ENCODE measurements at places on chromosomes 5 and 9.

DNA sequence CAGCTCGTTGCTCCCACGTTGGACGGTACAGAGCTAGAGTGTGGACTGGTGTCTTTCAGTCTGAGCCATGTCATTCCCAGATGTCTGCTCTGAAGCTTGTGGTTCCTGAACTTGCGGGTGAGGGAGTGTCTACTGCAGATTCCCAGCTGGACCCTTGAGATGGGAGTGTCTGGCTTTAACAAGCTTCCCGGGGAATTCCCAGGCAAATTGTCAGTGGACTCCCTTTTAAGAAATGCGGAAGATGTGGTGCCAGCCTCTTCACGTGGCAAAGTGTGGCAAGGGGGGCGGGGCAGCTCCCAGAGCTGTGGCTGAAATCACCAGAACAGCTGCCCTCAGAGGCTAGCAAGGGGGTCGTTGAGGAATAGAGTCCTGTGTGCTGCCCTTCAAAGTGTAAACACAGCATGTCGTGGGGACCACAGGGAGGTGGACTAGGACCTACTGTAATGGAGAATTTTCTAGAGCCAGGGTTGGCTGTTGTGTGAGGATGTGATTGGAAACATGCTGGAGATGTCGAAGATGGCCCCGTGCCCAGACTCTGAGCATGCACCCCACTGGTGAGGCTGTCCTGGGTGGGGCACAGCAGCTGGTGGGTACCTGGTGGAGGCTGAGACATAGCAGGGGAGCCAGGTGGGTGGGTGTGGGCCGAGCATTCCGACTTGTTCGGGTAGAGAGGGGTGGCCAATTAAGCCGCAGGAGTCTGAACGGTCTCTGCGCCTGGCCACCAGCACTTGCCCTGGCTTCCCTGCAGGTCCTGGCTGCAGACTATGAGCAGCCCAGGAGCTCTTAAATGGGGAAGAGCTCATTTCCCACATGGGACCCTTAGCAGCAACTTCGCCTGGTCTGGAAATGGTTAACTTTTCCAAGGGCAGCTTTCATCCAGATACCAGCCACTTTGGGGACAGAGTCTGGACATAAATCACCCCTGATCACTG is 37.4 kb downstream of the PRRX2 start:
- peak; percentile 71 for DNase-seq

DNA sequence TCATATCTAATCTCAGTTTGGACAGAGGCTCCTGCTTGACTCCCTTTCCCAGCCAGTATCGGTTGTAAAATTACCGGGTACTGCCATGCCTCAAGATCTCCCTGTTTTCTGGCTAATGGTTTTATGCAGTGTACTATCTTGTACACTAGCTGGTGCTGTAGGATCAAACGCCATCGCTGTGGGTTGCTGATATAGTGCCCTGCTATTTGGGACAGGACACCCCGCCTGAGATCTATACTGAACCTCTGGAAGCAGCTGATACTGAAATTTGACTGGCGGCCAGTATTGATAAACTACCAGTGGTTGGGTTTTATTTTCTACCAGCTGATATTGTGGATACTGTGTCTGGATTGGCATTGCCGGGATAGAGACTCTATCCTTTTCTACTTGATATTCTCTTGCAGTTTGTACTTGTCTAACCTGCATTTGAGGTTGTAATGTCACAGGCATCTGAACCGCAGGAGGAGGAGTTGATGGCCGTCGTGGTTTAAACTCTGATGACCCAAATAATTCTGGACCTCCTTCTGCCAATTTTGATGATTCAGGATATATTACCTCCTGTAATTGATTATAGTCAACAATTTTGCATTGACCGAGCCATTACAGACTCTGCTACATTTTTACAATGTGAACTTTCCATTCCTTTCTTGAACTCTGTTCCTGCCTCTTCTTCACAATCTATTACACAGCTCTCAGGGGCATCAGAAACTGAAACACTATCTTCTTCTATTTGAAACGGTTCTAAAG is 112.5 kb upstream of the LARP1 start:
- DNase-seq = peak; percentile 32

- peak; percentile 9 for DNase-seq
These were observed 1.9 kb upstream of the FBXO38 start for GRCh38 chr5:148381906-148382305.

DNA sequence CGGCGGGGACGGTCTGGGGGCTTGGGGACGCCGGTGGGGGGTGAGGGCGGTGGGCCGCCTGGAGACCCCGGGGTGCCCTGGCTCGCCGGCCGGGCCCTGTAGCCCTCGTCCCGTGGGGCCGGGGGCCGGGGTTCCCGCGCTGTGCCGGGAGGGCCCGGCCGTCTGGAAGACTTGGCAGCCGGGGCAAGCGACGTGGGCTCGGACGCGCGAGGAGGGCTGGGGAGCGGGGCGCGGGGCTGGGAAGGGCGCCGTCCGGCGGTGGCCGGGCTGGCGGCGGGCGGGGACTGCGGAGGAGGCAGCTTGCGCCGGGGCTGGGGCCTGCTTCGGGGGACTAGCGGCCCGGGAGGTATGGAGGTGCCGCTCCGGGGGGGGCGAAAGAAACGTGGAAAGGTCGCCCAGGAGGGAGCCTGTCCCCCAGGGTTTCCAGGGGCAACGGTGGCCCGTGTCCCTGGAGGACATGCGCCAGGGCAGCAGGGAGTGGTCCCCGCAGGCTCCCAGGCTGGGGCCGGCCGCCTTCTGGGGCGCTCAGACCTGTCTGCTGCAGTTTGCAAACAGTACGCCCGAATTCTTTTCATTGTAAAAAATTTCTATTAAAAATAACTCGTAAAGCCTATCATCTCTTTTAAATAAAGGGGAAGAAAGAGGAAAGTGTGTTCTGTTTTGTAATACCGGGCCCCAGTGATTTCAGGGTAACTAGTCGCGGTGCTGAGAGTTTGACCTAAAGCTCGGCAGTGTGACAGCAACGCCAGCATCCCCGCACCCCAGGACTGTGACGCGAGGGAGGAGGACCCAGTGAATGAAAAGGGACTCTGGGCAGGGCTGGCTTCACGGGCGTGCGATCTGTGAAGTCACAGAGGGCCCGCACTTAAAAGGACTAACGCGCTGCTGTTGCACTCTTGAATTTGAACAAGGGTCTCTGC is 752 bp upstream of the ANKH start:
- peak; percentile 49 for DNase-seq

- DNase-seq = no peak
These were observed 56.1 kb downstream of the KCNT1 start for GRCh38 chr9:135758056-135758455.

GRCh38 chr5:17340819-17341218 is 123.4 kb downstream of the BASP1 start:
- DNase-seq = peak; percentile 90

- DNase-seq = no peak
These were observed 160.6 kb downstream of the GADD45G start for GRCh38 chr9:89765211-89765946.

DNA sequence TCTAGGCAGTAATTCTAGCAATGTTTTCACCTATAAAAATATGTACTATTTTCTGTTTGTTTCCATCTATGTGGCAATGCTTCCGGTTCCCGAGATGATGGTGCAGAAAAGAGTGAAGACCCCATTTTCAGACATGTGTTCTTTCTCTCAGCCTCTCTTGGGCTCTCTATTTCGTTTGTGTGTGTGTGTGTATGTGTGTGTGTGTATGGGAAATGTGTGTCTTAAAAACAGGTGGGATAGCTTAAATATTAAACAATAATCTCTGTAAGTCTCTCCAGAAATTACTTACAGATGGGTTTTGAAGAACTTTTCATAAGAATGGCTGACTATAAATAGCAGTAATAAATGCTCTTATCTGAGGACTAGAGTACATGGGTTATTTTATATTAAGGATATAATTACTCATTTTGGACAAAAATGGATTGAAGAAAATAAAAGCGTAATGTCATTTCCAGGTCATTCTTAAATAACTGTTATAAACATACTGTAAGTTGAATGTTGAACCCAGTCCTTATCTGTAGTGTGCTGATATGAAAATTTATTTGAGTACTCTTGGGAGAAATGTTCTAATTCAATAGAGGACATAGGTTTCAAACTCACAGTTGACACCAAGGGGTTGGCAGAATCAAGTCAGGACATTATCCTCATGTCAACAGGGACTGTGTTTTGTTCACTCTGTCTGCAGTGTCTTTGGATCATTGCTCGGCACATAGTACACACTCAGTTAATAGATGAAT is 31.1 kb downstream of the PCSK5 start:
- DNase-seq = no peak

DNA sequence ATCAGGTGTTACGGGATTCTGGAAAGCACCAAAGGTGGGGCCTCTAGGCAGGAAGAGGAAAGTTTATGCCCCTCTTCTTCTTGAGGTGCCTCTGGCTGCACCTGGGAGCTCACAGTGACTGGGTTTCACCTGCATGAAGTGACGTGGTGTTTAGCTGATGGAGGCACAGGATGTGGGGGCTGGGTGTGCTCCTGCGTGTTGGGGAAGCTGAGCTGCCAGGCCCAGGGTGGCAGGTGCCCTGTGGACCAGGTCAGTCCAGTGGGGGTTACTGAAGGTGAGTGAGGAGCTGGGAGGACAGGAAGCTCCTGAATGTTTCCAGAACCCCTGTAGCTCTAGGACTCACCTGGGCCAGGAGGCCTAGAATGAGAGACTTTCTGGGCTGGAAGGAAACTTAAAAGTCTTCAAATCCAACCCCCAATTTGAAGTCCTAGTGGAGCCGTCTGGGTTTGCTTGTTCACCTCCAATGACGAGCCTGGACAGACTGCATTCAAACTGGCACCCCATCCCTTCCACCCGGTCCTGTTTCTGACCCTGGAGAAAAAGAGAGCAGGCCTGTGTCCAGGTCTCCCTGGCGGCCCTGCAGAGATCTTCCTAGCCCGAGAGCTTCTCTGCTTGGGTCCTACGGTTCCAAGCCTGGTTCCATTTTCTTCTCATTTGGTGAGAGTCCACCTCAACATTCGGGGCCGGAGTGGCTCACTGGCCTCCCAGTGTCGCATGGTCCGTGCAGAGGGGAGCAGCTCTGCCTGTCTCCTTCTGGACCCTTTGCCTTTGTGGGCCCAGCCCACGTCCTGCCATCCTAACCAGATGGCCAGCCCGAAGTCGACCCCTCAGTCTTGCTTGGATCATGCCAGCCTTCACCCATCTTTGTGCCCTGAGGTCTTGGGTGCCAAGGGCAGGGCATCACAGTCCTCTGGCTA is 22.3 kb downstream of the TRAF1 start:
- DNase-seq = no peak

GRCh38 chr5:6166698-6167394 is 211.5 kb downstream of the MED10 start:
- DNase-seq = no peak

DNA sequence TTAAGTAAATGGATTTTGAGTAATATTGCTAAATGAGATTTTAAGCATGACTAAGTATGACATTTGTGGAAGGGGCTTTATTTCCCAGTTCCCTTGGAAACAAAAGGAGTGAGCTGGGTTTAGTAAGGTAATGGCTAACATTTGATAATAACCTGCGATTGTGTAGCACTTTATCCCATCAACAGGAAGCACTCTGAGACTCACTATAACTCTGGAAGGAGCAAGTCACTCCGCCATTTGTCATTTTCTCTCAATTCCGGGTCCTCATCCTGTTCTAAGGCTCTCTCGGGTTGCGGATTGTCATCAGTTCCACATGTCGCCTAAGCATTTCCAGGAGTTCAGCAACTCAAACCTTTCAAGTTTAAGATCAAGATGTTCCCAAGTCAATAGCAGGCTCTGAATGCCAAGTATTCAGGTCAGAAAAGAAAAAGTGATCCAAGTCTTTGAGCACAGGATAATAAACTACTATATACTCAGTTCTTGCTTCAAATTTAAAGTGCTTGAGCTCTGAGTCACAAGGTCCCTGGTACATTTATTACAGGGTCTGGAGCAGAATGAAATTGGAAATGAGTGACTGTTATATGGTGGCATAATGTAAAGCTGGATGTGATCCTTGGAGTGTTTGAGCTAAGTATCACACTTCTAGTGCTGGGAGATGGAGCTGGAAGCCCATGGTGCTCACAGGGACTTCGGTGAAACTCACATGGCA is 39.3 kb downstream of the CAPSL start:
- no peak for DNase-seq

DNA sequence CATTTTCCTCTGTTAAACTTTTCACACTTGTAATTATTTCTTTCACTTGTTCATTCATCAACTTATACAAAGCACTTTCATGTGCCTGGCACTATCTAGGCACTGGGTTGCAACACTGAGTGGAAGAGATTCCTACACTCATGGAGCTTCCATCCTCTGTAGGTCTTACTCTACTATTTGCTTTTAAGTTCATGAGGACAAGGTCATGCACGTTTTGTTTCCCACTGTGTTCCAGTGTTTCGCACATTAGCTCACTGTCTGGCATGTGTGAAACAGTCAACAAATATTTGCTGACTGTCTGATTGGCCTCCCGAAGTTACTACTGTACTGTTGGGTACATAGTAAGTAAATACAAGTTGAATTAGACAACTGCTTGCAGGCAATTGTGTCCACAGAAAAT is 87.9 kb upstream of the IFNK start:
- no peak for DNase-seq

- DNase-seq = peak; percentile 82
These were observed 163.7 kb upstream of the TRPC7 start for GRCh38 chr5:136529081-136529480.

- no peak for DNase-seq
These were observed 99.3 kb downstream of the RGS3 start for GRCh38 chr9:113562653-113563381.

DNA sequence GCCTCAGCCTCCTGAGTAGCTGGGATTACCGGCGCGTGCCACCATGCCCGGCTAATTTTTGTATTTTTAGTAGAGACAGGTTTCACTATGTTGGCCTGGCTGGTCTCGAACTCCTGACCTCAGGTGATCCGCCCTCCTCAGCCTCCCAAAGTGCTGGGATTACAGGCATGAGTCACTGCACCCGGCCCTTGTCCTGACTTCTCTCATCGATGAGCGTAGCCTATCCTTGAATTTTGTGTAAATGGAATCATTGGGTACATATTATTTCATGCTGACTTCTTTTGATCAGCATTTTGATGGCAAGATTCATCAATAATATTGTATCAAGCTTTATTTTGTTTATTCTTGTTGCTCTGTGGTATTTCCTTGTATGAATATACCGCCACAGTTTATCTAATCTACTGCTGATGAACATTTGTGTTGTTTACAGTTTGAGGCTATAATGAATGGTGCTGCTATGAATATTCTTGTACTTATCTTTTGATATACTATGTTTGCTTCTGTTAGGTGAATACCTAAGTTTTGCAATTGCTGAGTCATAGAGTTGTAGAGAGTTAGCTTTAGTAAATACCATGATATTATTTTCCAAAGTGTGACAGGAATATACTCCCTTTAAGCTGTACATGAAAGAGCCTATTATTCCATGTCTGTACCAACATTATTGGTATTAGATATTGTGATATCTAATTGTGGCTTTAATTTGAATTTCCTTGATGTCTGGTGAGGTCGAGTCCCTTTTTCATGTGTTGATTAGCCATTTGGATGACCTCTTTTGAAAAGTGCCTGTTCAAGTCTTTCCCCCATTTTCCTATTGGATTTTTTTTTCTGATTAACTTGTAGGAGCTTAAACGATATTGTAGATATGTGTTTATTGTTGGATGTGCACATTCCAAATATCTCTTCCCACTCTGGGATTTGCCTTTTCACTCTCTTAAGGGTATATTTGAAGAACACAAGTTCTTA is 107.5 kb downstream of the RGS3 start:
- peak; percentile 47 for DNase-seq
